ENCODE measurements at places on chromosomes 2 and 18.

- no peak for DNase-seq
Measured at GRCh38 chr2:100876231-100876860, 56.4 kb downstream of the NPAS2 start.

DNA sequence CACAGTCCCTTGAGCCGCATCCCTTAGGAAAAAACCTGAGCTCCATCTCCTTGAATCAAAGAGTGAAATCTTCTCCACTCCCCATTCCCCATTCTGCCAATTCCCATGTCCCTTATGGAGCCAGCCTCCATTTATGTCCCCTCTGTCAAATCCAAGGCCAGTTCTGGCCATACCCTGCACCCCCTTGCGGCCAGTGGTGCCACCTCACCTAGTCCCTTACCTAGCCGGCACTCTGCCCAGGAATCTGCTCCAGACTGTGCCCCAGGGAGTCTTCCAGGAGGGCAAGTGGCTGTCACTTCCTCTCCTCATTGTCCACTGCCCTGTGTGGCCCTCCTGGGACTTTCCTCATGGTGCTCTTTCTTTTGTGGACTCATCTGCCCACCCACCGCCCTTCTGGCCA is 195.4 kb upstream of the RMP24 start:
- DNase-seq = no peak

- no peak for DNase-seq
Measured at GRCh38 chr18:76846217-76846616, 23.9 kb downstream of the ZNF236 start.

DNA sequence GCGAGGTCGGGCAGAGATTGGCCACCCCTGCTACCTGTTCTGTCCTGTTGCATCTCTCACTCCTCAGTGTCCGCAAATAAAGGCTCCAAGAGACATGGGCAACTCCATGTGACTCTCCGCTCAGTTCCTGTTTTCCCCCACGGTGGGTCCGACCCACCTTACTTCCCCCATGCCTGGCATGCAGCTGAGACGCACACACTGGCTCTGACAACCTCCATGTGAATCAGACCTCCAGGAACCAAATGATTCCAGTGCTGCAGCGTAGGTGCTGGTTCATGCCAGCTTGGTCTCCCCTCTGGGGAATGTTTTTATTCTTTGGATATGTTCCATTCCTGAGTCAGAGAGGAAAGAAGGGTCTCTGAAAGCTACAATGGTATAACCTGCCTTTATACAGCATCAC is 221.5 kb downstream of the SH3RF3 start:
- no peak for DNase-seq

GRCh38 chr2:234165421-234165820 is 114.9 kb downstream of the SPP2 start:
- DNase-seq = no peak

DNA sequence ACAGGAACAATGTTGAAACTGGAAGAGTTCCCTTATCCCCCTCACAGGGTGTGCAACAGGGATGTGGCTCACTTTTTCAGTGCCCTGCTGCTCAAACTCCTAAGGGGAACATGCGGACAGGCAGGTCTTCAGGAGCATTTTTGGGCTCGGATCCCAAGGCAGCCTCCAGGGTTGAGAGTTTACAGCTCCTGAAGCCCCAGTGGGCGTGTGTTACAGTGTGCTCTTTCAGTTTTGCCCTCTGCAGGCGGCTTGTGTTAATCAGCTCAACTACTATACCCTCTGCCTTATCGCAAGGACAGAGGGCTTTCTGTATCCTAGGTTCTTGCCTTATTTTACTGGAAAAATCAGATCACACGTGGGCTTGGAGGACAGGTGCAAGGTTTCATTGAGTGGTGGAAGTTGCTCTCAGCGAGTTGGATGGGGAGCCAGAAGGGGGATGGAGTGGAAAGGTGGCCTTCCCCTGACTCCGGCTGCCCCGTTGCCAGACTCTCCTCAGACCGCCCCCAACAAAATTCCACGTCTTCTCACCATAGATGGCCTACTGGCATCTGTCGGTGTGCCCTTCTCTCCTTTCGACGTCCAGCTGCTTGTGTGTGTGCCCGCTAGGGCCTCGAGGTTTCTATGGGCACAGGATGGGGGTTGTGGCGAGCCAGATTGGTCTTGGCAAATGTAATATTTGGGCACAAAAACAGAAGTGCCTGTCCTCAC is 541.9 kb downstream of the TMX3 start:
- no peak for DNase-seq

- DNase-seq = peak; percentile 62
Measured at GRCh38 chr2:181780047-181780651, 99.8 kb upstream of the NEUROD1 start.

DNA sequence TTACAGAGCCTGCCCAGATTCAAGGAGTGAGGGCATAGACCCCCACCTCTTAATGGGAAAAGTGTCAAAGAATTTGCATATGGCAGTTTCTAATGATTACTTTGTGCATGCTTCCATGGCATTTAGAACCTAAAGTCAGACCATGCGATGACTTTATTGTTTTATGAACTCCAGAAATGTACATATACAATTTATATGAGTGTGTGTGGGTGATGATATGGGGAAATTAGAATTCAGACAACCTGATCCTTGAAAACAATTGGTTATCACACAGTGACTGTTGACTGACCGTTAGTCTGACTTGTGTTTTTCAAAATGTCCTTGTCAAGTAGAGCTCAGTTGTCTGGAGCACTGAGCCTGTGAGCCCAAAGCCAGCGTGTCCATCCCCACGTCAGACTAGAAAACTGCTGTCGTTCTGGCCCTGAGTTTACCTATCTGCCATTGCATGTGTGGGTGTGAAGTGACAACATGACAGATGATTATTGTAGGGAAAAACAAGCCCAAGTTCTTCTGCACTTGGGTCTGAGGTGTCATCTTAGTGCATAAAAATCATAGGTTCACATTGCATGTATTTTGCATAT is 128.4 kb downstream of the MYO3B start:
- DNase-seq = no peak

DNA sequence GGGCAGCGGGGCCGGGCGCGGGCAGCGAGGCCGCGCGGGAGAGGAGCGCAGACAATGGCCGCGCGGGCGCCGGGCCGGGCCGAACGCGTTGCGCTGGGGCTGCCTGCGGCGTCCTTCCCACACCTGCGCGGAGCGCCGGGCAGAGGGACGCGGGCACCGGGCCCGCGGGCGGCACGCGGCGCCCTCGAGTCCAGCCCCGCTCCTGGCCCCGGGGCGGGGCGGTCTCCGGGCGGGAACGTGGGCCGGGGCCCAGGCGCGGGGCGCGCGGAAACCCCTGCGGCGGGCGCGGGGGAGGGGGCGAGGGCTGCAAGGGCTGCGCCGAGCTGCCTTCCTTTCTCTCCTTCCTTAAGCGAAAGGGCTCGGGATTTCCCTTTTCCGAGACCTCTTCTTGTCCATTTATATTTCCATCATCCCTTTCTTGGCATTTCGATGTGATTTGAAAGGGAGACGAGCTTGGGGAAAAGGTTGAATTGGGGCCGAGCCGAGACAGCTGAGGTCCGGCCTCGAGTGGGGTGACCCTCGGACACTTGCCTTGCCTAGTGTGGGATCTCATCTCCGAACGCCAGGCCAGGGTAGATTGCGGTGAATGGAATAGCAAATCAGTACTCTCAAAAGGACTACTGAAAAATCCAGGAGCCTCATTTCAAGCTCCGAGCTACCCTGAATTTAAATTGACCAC is 676 bp downstream of the KLHL23 start:
- no peak for DNase-seq

DNA sequence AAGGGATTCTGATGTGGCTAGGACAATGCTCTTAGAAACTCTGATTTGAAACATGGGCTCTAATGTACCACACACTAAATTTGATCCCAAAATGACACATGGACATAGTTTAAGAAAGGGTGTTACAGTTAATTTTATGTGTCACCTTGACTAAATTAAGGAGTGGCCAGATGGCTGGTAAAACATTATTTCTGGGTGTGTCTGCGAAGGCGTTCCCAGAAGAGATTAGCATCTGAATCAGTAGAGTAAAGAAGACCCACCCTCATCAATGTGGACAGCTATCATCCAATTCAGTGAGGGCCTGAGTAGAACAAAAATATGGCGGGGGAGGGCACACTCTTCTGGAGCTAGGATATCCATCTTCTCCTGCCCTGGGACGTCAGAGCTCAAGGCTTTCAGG is 283.1 kb upstream of the CHAC2 start:
- DNase-seq = no peak

DNA sequence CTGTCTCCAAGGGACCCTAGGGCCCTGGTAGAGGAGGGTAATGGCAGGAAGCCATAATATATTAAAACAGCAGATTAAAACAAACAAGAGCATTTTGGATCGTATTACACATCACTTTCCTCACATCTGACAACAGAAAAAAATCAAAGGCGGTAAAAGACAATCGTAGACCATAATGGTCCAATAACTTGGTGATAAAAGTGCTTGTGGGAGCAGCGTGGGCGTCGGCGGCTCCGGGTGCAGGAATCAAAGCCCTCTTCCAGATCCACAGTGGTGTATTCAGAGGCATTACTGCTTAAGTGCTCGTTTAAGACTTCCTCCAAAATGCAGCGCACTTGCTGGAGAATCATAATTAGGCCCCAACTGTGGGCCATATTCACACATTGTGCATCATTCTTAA is 68.0 kb downstream of the FECH start:
- no peak for DNase-seq

DNA sequence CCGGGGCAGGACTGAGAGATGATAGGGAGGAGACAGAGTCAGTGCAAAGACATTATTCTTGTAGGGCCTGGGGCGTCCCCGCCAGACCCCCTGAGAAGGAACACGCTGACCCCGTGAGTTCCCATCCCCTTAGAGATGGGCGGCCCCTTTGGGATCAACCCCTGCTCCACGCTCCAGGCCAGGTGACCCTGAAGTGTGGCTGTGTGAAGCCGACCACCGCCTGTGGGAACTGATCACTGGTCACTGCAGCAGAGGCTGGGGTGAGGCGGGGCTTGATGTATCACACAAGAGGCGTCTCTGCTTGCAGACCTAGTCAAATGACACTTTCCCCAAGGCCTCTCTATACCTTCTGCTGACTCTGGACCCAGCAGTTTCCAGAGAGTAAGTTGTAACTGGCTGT is 157.4 kb upstream of the TWIST2 start:
- no peak for DNase-seq

- DNase-seq = peak; percentile 9
Measured at GRCh38 chr18:76943542-76944339, 121.4 kb downstream of the ZNF236 start.

- no peak for DNase-seq
Measured at GRCh38 chr2:165408186-165408585, 61.3 kb upstream of the CSRNP3 start.

GRCh38 chr2:173448938-173449471 is 94.3 kb downstream of the CDCA7 start:
- DNase-seq = peak; percentile 65

- no peak for DNase-seq
Measured at GRCh38 chr2:231905026-231905425, 21.2 kb downstream of the NPPC start.

DNA sequence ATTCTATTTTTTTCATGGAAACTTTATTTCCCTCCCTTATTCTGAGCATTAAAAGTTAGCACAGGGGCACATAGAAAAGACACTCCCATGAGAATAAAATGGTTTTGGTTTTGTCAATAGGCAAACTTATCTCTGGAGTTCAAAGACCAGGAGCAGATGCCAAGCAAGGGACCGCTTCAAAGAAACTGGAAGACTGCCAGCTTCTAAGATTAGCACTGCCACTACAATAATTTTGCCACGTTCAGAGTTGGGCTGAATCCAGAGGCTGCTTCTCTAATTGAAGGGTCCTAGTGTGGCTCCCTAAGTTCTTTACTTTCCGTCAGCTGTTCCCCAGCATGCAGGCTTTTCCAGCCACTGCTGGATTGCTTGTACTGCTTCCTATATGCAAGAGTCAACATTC is 681.0 kb upstream of the GCFC2 start:
- DNase-seq = no peak

DNA sequence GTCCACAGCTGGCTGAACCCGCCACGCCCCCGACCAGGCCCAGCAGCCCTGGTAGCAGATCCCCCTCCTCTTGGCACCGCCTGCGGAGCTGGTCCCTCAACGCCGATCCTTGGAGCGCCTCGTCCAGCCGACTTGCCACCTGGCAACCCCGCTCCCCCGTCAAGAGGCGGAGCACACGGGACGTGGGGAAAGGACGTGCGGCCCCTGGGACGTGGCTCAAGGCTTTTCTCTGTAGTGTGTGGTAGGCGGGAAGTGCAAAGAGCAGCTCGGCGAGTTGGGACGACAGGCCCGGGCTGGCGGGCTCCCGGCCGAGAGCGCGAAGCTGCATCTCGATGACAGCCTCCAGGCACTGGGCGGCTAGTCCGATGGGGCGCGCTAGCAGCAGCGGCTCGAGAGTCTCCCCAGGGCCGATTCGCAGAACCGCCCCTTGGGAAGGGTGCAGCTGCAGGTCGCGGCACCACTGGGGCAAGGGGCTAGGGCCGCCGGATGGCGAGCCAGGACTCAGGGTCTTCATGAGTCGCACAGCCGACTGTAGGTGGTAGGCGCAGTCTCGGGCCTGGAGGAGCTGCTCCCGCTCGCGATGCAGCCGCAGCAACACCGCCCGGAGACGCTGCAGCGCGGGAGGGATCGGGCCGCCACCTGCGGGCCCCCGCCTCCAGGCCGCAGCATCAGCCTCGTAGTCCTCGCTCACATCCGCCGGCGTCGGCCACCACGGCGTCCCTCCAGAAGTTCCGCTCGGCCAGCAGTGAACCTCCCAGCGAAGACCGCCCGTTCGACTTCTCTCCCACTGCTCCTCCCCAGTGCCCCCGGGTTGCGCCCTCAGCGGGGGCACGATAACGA is 617 bp downstream of the CCDC142 start:
- DNase-seq = no peak

DNA sequence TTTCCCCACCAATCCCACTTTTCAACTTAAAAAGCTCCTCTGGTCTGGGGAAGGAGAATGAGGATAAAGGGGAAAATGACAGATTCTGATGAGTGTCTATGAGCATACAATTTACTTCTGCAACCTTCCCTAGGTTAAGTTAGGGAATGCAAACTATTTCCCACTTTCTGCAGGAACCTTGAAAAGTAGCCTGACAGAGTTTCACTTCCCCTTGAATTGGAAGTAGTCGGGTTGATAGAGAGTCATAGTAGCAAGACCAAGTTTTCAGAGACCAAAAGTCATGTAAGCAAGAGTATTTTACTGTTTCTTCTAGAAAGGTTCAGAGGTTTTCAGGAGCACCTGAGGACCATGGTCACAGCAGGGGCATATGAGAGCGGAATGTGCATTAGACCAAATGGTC is 815.1 kb downstream of the CPS1 start:
- no peak for DNase-seq

DNA sequence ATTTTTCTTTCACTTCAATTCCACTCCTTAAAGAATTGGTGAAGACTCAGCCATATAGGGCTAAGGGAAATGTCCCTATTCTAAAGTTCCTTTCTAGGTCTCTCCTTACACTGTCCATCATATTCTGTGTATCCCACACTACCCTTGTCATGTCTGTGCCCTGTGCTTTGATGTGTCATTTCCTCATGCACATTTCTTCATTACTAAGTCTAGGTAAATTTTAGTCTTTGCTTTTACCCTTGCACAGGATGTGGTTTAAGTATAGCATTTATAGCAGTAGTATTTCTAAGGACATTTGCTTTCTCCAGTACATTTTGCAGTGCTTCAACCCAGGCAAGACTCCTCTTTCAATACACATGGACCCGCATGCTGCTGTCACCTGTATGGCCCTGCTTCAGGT is 221.5 kb upstream of the ACVR2A start:
- no peak for DNase-seq
